Small intestine (tissue), 16 donors: ENCODE measurements at places on chromosomes 5 and 9. TPM values are rescaled to one million over a fixed set of nuclear protein-coding genes. Genes with fewer than 3 reads are reported as not detected.

Gene AQP3
- 117 TPM for polyA plus RNA-seq

Gene CARTPT
- not detected for polyA plus RNA-seq

Gene ASPN
- polyA plus RNA-seq: 1.6 TPM

Gene KIF24
- polyA plus RNA-seq: 2.1 TPM

Gene LRSAM1
- 12.8 TPM for polyA plus RNA-seq

DNA sequence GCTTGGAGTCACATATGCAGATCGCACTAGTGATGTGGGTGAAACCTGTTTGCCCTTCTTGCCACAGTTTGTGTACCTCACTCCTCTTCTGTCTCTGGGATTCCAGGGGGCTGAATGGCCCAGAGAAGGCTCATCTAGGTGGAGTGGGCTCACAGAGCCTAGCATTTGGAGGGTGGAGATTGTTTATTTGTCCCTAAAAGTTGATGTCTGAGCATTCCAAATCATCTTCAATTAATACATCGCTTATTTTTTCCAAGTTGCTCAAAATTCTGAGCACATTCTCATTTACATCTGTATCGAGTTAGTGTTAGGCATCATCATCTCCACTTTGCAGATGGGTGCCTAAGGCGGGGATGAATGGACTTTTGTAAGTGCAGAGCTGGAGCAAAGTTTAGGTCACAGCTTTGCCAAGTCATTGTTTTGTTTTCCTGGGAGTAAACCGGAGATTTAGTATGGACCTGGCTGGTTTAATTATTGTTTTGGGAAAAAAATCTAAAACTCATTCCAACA lies 2.0 kb downstream of the ABL1 start:
- H3K4me1 ChIP-seq: peaks cover 19% of the 10 kb centered on the region
- H3K36me3 ChIP-seq: no peaks in the 10 kb centered on the region
- no peaks in the 10 kb centered on the region for H3K27me3 ChIP-seq

- no peaks in the 10 kb centered on the region for H3K27me3 ChIP-seq
- H3K27ac ChIP-seq: no peak overlapping the region
These were observed 17.5 kb upstream of the OR13C9 start for GRCh38 chr9:104635456-104635855.

DNA sequence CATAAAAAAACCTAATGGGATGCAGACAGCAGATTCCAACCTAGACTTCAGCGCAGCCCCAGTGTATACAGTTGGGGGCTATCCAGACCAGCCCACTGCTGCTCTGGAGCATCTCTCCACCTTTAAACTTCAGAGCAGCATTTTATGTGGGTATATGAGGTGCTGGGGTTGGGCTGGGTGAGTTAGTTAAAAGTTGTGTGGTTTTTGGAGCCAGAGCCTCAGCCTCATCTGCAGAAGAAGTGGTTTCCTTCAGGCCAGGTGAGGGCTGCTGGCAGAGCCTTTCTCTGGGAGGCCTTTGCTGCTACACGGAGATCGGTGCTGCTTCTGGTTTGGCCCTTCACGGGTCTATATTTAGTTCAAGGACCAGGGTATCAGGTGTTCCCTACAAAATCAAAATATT lies 228.3 kb downstream of the PDZD2 start:
- H3K4me3 ChIP-seq: no peak overlapping the region
- no peak for DNase-seq
- no peaks in the 10 kb centered on the region for H3K36me3 ChIP-seq

DNA sequence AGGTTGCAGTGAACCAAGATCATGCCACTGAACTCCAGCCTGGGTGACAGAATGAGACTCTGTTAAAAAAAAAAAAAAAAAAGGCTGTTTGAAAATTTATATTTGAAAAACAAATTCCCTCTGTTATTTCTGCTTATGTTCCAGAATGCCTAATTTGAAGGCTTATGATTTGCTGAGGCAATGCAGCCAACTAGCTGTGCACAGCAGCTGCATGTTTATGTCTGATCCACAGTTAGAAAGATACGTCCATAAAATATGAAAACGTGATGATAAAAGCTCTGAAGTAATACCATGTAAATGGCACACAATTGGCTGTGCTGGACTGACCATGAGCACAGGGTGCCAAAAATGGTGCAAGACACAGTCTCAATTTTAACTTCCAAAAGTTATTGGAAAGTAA lies 453.2 kb downstream of the TUSC1 start:
- DNase-seq: no peak
- no peak overlapping the region for H3K27ac ChIP-seq
- no peak overlapping the region for H3K4me3 ChIP-seq
- no peaks in the 10 kb centered on the region for H3K4me1 ChIP-seq
- no peaks in the 10 kb centered on the region for H3K27me3 ChIP-seq

GRCh38 chr9:87184956-87185642 lies 237.8 kb upstream of the GAS1 start:
- H3K27ac ChIP-seq: no peak overlapping the region
- DNase-seq: no peak
- H3K4me1 ChIP-seq: no peaks in the 10 kb centered on the region
- no peaks in the 10 kb centered on the region for H3K36me3 ChIP-seq
- H3K4me3 ChIP-seq: no peak overlapping the region
- no peaks in the 10 kb centered on the region for H3K27me3 ChIP-seq

- H3K27me3 ChIP-seq: no peaks in the 10 kb centered on the region
- DNase-seq: peak; percentile 26
- H3K4me3 ChIP-seq: no peak overlapping the region
- peaks cover 7% of the 10 kb centered on the region for H3K4me1 ChIP-seq
- H3K27ac ChIP-seq: no peak overlapping the region
These were observed 186.5 kb downstream of the OSTF1 start for GRCh38 chr9:75274781-75275180.

DNA sequence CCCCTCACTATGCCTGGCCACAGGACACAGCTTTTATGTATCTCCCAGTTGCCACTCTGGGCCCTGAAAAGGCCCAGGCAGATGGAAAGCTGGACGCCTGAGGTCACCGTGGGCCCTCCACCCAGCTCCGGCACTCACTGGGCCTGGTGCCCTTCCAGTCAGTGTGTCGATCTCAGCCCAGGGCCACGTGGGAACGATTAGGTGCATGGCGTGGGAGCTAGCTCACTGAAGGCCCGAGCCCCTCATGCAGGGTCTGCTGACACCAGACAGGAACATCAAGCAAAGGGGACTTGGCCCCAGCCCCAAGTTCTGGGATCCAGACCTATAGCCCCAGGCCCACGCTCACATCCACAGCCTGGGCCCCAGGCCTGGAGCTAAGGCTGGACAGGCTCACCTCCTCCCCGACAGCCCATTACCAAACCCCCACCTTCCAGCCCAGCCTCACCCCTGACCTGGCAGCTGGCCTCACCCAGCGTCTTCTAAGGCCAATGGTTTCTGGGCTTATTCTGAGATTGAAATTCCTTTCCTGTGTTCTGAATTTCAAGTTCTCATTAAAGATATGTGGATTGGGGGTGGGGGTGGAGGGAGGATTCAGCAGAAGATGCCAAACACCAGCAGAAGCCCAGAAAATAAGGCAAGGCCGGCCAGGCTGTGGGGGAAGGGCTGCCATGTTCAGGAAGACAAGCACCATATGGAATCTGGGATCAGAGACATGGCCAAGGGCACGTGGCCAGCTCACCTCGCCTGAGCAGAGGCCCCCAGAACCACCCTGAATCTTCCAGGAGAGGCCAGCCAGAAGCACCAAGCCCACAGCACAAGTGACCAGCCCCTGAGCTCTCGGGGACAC lies 74.5 kb downstream of the ADAMTS2 start:
- H3K27me3 ChIP-seq: no peaks in the 10 kb centered on the region
- no peaks in the 10 kb centered on the region for H3K36me3 ChIP-seq
- H3K27ac ChIP-seq: no peak overlapping the region
- H3K4me3 ChIP-seq: no peak overlapping the region
- no peaks in the 10 kb centered on the region for H3K4me1 ChIP-seq

- H3K27me3 ChIP-seq: no peaks in the 10 kb centered on the region
- H3K27ac ChIP-seq: no peak overlapping the region
- H3K4me1 ChIP-seq: no peaks in the 10 kb centered on the region
- H3K36me3 ChIP-seq: no peaks in the 10 kb centered on the region
These were observed 624.9 kb upstream of the GRAMD2B start for GRCh38 chr5:125798307-125798706.

- no peaks in the 10 kb centered on the region for H3K36me3 ChIP-seq
- H3K27me3 ChIP-seq: no peaks in the 10 kb centered on the region
- no peak overlapping the region for H3K4me3 ChIP-seq
These were observed 775.6 kb upstream of the ACO1 start for GRCh38 chr9:31608881-31609280.

DNA sequence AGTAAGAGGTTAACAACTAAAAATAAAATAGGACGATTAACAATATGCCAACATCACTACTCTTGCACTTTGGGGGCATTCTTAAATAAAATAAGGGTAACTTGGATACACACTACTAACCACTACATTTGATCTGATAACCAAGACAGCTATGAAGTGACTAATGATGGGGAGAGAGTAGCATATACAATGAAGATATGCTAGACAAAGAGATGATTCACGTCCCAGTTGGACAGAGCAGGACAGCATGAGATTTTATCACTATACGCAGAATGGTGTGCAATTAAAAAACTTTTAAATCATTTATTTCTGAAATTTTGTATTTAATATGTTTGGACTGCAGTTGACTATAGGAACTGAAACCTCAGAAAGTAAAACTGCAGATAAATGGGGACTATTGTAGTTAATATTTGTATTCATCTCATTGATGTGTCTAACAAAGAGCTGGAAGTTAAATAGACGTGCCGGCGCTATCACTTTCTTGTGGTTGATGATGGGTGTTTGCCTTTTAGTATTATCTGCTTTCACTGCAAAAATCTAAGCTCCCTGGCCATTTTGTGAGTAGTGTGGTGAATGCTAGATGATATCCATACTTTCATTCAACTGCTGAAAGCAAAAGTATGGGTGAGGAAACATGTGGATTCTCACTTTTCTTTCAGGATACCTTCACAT lies 18.7 kb downstream of the GIN1 start:
- H3K27ac ChIP-seq: no peak overlapping the region
- DNase-seq: no peak
- H3K36me3 ChIP-seq: no peaks in the 10 kb centered on the region
- H3K4me3 ChIP-seq: no peak overlapping the region
- no peaks in the 10 kb centered on the region for H3K27me3 ChIP-seq
- H3K4me1 ChIP-seq: no peaks in the 10 kb centered on the region

DNA sequence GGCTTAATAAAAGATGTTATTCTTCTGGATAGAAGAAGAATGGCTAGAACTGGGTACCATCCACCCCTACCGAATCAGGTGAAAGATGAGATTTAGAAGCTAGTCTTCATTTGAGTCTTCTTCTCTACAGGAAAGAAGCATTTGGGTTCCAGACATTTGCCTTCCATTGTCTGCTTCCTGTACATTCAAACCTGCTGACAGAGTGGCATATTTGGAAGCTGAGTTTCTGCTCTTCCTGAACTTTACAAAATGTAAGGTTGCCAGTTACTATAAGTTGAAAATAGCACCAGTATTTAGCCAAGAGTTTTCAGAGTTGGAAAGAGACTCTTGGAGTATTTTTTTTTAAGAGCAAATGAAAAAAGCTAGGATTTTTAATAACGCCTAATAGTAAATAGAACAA lies 525.4 kb upstream of the TLE4 start:
- H3K4me3 ChIP-seq: no peak overlapping the region
- H3K4me1 ChIP-seq: no peaks in the 10 kb centered on the region
- no peak for DNase-seq
- H3K27ac ChIP-seq: no peak overlapping the region

- DNase-seq: no peak
- no peak overlapping the region for H3K27ac ChIP-seq
- no peaks in the 10 kb centered on the region for H3K27me3 ChIP-seq
- peaks cover 62% of the 10 kb centered on the region for H3K36me3 ChIP-seq
- H3K4me1 ChIP-seq: no peaks in the 10 kb centered on the region
- no peak overlapping the region for H3K4me3 ChIP-seq
These were observed 50.8 kb downstream of the CRB2 start for GRCh38 chr9:123406691-123407216.

GRCh38 chr5:24094081-24094679 lies 550.6 kb downstream of the CDH10 start:
- no peak overlapping the region for H3K27ac ChIP-seq
- no peaks in the 10 kb centered on the region for H3K27me3 ChIP-seq
- no peak overlapping the region for H3K4me3 ChIP-seq
- no peaks in the 10 kb centered on the region for H3K4me1 ChIP-seq
- no peaks in the 10 kb centered on the region for H3K36me3 ChIP-seq
- no peak for DNase-seq

- H3K36me3 ChIP-seq: no peaks in the 10 kb centered on the region
- peak; percentile 43 for DNase-seq
- no peaks in the 10 kb centered on the region for H3K27me3 ChIP-seq
- H3K4me3 ChIP-seq: no peak overlapping the region
- H3K27ac ChIP-seq: no peak overlapping the region
- H3K4me1 ChIP-seq: peaks cover 18% of the 10 kb centered on the region
These were observed 101.2 kb downstream of the PCSK1 start for GRCh38 chr5:96331681-96332361.

DNA sequence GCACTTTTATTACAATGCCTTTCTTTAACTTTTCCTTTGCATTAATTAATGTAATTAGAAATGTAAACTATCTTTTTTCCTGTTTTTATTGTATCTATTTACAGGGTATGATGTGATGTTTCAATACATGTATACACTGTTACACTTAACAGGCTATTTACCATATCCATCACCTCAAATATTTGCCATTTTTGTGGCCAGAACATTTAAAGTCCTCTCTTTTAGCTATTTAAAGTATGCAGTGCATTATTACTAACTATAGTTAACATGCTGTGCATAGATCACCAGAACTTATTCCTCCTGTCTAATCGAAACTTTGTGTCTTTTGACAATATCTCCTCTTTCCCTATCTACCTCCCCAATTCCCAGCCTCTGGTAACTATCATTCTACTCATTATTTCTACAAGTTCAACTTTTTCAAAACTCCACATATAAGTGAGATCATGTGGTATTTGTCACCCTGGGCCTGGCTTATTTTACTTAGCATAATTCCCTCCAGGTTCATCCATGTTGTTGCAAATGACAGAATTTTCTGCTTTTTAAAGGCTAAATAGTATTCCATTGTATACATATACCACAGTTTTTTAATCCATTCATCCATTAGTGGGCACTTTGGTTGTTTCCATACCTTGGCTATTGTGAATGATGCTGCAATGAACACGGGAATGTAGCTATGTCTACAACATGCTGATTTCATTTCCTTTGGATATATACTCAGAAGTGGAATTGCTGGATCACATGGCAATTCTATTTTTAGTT lies 32.8 kb downstream of the OR2K2 start:
- no peak overlapping the region for H3K4me3 ChIP-seq
- DNase-seq: no peak
- no peaks in the 10 kb centered on the region for H3K4me1 ChIP-seq
- H3K36me3 ChIP-seq: no peaks in the 10 kb centered on the region
- no peaks in the 10 kb centered on the region for H3K27me3 ChIP-seq

- no peak overlapping the region for H3K4me3 ChIP-seq
- no peaks in the 10 kb centered on the region for H3K36me3 ChIP-seq
- no peaks in the 10 kb centered on the region for H3K4me1 ChIP-seq
- H3K27me3 ChIP-seq: peaks cover 8% of the 10 kb centered on the region
- no peak for DNase-seq
These were observed 43.2 kb downstream of the ESM1 start for GRCh38 chr5:54942064-54942778.
